Ascending aorta (tissue), 2 donors: ENCODE measurements at places on chromosomes 7 and 10.

- no peak for DNase-seq
These were observed 29.7 kb downstream of the IMMP2L start for GRCh38 chr7:111532625-111533024.

DNA sequence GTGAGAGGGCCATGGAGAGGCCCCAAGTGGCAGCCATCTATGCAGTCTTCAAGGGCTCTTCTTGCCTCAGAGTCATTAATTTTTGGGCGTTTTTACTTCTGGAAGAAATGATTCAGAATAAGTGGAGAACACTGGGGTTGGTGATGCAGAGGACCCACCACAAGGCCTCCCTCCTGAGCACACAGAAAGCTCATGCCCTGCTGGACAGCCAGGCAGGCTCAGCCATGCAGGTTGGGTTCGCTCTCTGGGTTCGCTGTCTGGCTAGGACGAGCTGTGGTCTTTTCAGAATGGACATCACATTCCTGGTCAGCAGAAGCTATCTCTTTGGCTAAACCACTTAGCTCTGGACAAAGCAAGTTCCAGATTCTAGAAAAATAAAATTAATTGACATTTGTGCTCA, 480.8 kb downstream of the RPS24 start:
- no peak for DNase-seq

- DNase-seq = no peak
These were observed 31.3 kb downstream of the THNSL1 start for GRCh38 chr10:25047591-25048301.

DNA sequence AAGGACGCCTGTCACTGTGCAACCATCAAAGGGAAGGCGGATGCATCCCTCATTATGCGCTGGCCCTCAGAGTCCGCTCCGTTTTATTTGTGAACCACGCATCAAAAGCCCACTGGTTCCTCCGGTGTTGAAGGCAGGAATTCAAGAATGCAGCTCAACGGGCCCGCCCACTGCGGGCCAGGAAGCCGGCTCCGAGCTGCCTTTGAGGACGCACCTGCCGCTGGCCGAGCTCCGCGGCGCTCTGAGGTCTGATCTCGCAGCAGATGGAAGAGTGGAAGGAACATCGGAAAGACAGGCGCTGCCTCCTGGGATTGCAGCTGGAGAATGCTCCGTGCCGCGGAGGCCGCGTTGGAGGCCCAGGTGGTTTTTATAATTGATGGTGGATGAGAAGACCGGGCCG, 56.9 kb upstream of the ADGRA1 start:
- no peak for DNase-seq

DNA sequence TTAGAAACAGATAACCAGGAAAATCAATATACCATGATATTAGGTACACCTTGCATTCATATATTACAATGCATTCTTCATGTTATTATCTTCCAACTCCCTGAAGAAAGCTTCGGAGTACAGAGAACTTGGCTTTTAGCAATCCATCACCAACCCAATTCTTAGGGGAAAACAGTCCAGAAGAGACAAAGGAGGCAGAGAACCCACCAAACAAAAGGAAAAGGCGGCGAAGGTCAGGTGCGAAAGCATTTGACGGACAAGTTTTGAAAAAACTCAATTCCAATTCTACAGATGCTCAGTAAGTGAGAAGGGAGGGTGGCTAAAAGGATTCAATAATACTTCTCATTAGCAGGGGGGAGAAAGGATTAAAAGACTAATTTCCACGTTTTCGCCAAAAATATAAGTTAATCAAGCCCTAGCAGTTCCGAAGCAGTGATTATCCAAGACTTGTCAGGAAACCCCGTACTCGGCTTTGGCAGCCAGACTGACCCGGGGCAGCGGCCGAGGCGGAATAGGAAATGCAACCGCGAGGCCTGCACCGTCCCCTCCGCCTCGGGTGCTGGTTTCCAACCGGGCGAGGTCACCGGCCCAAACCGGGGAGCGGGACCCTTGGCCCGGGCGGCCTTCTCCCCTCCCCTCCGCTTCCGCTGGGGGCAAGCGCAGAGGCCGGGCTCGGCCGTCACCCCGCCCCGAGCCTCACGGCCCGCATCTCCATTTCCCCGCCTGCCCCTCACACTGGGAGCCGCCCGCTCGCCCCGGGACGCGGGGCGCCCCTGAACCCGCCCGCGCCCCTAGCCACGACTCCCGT, 747 bp downstream of the GDI2 start:
- no peak for DNase-seq

DNA sequence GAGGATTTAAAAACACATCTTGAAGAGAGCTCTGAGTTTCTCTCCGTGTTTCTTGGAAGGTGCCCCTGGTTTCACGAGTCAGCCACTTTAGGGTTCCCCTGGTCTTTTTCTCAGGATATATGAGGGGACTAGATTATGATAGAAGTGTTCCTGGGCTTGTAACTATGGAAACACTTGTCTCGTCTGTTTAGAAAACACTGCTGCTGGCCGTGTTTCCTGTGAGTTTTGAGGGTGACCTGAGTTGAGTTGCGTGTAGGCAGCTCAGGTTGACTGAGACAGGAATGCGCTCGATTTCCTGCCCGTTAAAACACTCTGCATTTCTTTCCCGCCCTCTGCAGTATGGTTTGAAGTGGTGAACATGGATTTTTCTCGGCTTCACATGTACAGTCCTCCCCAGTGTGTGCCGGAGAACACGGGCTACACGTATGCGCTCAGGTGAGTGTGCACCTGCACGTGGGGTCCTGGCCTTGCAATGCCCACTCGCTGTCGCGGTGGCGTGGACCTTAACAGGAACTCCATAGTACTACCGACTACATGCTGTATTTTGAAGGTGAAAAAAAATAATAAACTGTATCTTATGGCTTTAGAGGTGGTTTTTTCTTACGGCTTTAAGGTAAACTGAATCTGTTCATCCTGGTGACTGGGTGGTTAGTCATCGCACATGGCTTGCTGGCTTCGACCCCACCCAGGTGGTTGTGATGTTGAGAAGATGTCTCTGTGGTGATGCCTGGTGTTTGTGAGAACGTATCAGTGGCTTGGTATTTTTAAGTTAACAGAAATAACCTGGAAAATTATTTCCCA, at the start of gene SUN1:
Gene SUN1, plus strand, starts transcription at position 310 of the 801 bp plus-strand sequence. Its CDS starts 49 bp downstream, at position 359.
- DNase-seq = no peak

GRCh38 chr7:27183682-27184336, 1.2 kb downstream of the HOXA11 start:
- peak; percentile 56 for DNase-seq

- no peak for DNase-seq
These were observed at the start of gene SLC39A12 for GRCh38 chr10:17951868-17952371. TSS of gene SLC39A12 (plus strand) at chr10:17951918. CDS start at chr10:17953277, 1,359 bp downstream.

DNA sequence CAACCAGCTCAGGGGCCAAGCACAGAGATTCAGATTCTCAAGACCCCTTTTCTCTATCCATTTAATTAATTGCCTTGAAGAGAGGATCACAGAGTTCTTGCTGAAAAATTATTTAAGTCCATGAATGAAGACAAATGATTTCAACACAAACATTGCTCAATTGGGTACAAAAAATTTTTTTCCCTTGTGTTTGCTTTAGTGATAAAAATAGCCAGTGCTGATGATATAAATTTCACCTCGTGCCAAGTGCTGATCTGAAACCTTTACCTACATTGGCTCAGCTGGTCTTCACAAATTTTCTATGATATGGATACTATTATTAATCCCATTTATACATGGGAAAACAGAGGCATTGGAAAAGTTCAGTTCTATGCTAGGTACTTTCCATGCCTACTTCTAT, 377.1 kb downstream of the NRG3 start:
- no peak for DNase-seq

- DNase-seq = no peak
These were observed 23.5 kb downstream of the BLVRA start for GRCh38 chr7:43781726-43782607.

- no peak for DNase-seq
These were observed 107.5 kb downstream of the ELMO1 start for GRCh38 chr7:37341033-37341630.

- DNase-seq = no peak
These were observed 32.3 kb downstream of the SMURF1 start for GRCh38 chr7:99111591-99111990.

DNA sequence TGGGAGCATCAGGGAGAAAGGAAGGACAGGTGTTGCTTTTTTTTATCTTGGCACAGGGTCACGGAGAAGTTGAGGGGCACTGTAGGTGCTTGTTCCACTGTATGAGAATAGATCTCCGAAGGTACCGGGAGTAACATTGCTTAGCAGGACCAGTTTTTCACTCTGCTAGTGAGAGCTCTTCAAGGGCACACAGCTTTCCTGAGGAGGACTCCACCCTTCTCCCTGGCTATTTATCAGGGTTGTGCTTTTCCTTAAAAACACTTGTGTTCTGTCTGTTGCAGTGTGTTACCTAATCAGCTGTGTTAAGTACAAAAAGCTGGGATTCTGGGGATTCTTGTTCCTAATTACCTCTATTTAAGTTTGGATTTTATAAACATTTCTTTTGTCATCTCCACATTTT, 160.5 kb downstream of the SND1 start:
- no peak for DNase-seq

DNA sequence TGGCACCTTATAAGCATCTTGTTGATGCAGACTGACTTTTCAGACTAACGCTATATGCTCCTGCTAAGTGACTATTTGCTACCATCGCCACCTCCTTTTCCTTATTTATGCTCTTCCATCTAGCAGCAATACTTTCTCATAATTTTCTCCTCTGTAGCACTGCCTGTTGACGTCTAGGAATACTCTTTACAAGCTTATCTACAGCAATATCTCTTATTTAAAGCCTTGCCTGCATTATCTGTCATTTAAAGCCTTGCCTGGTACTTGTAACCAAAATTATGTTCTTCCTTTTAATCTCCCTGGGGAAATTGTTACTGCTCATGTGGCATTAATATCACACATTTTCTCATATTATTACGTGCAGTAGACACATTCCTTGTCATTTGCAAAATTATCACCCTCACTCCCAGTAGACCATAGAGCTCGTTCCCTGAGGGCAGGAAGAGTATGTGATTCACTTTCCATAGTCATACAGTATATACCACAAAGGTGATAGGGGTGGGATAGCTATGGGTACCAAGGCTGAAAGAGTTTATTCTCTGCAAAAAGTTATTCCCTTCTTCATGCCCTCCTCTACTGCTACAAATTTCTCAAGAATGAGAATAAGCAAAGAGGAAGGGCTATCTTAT, 359.7 kb upstream of the PCDH15 start:
- DNase-seq = no peak

DNA sequence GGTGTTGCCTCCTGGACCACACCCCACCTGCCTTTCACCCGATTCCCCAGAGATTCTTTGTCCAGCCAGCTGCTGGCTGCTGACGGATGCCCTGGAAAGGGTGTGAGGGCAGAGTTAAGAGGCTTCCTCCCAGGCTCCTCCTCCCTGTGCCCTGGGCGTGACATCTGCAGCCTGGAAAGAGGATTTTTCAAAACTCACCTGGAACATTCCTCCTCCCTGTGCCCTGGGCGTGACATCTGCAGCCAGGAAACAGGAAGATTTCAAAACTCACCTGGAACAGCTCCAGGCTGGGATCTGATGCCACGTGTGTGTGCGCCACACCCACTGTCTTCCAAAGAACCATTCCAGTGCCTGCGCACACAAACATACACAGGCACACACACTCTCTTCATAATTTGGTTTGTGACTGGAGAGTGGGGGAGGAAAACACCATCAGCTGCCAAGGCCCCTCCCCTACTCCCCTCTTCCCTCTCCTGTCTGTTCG, 5.2 kb downstream of the MARVELD1 start:
- DNase-seq = peak; percentile 75

DNA sequence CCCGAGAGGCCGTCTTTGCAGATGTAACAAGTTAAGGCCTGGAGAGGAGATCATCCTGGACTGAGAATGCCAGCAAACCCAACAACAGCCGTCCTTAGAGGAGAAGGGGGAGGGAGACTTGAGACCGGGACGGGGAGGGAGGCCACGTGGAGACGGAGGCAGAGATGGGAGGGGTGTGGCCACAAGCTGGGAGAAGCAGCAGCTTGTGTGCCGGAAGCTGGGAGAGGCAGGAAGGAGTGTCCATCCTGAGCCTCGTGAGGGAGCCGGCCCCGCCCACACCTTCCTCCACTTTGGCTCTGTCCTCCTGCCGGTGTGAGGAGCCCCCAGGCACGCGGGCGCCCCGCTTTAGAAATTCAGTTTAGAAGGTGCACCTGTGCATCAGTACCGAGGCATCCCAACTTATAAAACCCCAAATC, 95.7 kb downstream of the DNAJB6 start:
- no peak for DNase-seq

- no peak for DNase-seq
These were observed 150.2 kb upstream of the AUTS2 start for GRCh38 chr7:69448071-69448470.

- no peak for DNase-seq
These were observed 186.2 kb downstream of the BICC1 start for GRCh38 chr10:58698777-58699356.

GRCh38 chr10:128568041-128568440, 441.8 kb upstream of the MKI67 start:
- no peak for DNase-seq

- DNase-seq = no peak
These were observed 59.0 kb downstream of the BUB3 start for GRCh38 chr10:123213192-123213591.

GRCh38 chr7:137871170-137871915, 24.6 kb upstream of the DGKI start:
- no peak for DNase-seq

DNA sequence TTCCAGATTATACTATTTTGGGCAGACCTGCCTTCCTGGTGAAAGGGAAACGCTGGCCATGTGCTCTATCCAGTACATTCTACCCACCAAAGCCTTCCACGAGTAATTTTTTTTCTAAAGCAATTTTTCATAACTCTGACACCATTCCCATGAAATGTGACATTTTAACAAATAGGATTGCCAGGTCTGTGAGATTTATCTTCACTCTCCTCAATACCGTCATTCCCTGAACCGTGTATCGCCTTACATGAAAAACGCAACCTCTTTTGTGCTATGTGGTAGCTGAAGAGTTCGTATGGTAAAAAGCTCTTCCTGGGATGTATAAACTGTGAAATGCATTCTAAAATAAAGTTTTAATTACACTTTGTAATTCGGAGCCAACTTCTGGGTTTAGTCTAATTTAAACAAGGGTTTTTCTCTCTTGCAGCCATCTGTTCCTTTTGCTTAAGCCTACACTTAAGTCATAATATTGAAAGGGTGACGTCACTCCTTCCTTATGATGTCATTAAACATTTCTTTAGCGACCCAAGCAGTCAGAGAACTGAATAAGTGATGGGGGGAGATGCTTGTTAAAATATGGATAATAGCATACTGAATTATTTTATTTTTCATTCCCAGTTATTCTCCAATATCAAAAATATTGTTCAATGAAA, 27.7 kb downstream of the C1QL3 start:
- DNase-seq = no peak

DNA sequence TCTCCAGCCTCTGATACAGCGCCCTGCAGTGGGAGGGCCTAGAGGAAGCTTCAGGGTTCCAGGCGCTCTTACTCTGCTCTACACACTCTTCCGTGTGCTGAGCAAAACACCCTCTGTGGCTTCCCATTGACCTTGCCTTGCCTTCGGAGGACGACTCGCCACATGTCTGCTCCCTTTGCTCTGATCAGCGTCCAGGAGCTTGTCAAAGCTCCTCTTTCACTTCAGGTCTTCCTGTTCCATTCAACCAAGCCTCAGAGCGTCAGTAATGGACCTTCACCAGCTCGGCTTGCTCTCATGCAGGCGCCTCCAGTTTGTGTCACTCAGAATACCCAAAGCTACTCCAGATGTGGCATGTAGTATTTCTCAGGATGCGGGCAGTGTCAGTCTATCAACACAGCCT, 173.9 kb downstream of the ARID5B start:
- no peak for DNase-seq
